ENCODE measurements at places on chromosomes 2 and 18.
A peak's percentile ranks its signal among the peaks of the same experiment; 100 is the strongest.

DNA sequence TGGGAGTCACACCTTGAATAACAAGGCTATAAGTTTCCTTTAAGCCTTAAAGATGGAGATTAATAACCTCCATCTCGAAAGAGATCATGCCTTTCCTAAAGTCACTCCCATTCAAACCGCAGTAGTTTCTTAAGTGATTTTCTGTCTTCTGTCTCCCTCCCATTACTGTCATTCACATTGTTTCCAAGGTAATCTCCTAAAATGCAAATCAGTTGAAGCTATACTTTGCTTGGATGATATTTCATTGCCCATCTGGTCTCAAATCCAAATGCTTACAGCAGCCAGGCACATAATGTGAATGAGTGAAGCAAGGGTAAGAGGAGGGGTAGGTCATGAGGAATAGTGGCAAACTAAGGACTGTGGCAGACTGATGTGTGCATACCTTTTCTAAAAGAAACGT lies 116.4 kb downstream of the CCDC141 start:
- DNase-seq, result no peak

- DNase-seq, result no peak
Measured at GRCh38 chr2:40321822-40322221, 130.1 kb downstream of the SLC8A1 start.

- no peak for DNase-seq
Measured at GRCh38 chr2:86319700-86320580, 17.5 kb downstream of the REEP1 start.

DNA sequence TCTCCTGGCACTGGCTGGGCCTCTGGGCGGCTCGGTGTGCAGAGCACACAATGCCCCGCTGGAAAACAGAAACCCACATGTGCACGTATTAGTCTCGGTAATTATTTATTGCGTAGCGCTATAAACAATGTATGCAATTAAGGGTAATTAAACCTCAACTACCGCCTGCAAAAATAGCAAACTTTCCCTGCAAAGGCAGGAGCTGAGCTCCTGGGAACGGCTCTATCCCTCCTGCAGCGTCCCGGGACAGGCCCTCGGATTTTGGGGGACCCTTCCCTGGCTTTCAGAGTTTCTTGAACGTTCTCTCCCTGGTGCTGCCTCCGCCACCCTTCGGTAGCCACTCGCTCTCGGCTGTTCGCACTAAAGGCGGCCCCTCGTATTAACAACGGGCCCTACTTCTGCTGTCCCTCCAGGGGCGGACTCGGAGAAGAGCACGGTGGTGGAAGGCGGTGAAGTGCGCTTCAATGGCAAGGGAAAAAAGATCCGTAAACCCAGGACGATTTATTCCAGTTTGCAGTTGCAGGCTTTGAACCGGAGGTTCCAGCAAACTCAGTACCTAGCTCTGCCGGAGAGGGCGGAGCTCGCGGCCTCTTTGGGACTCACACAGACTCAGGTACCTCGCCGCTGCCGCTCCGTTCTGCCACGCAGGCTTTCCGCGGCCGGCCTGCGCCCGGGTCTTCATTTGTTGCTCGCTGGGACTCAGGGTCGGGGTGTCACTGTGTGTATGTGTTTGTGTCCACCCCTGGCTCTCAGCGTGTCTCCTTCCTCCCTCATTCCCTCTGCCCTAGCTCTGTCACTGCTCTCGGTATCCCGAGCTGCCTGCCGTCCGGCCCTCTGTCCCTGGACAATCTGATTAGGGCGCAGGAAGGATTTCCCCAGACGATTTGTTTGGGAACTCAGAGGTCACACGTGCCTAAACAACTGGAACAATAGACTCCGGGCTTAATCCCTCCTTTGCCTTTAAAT lies 1.2 kb downstream of the DLX1 start:
- no peak for DNase-seq

DNA sequence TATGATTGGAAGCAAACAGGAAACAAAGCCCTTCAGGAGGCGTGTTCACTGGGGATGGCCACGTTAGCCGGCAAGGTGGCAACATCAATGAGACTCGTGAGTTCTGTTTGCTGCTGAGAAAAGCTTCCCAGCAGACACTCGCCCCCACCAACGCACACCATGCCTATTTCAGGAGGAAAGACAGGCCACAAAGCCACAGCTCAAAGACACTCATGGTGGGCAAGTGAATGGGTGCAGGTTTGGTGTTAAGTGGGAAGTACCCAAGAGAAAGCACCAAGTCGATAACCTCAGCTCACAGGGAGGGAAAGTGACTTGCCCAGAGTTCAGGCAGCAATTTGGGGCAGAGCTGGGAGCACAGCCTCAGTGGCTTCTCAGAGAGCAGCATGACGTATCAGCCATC lies 10.5 kb upstream of the MTERF4 start:
- DNase-seq, result no peak

GRCh38 chr2:12051831-12052230 lies 305.4 kb downstream of the LPIN1 start:
- peak; percentile 28 for DNase-seq

GRCh38 chr2:126736133-126736874 lies 80.3 kb downstream of the GYPC start:
- peak; percentile 24 for DNase-seq

DNA sequence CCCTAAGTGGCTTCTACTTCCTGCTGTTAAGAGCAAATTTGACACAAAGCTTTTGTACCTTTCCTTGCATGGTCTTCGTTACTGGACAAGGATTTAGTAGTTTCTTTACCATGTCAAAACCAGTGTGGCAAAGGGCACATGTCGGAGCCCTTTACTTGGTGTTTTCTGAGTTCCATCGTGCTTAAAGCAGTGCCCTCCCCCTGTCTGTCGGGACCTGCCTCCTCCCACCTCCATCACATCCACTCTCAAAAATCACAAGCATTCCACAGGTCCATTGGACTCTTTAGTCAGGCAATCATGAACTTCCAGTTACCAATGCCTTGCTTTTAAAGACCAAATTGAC lies 763 bp downstream of the CCDC141 start:
- no peak for DNase-seq

DNA sequence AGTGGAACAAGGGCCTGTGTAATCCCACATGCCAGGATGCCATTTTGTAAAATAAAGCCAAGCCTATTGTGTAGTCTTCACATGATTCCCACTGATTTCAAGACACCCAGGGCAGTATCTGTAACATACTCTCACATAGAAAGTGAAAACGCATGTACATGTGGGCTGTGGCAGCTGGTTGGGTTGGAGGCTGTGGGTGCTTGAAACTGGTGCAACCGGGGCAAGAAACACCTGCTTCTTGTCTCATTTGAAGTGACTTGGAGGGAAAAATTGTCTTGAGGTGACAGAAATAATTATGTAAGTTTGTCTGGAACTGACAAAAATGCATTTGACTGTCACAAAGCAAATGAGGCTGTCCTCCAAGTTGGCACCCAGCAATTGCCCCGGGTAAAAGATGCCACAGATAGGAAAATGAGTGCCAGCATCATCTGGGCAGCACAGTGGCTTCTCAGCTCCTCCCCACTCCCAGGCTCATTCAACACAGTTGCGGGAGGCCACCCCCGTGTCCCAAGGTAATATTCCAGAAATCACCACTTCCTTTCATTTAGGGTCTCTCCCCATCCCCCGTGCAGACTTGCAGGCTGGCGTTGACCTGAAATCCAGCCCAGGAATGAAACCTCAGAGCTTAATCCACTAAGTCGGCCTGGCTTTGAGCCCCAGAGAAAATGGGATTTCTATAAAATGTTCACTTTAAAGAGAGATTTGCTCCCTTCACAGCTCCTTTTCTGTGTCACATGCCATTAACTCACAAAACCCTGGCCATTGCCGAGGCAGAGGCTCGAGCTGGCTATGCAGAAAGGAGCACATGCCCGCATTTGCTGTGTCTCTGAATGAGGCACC lies 293.9 kb upstream of the PARD3B start:
- no peak for DNase-seq

- peak; percentile 83 for DNase-seq
Measured at GRCh38 chr2:136238286-136239078, 120.5 kb upstream of the CXCR4 start.

DNA sequence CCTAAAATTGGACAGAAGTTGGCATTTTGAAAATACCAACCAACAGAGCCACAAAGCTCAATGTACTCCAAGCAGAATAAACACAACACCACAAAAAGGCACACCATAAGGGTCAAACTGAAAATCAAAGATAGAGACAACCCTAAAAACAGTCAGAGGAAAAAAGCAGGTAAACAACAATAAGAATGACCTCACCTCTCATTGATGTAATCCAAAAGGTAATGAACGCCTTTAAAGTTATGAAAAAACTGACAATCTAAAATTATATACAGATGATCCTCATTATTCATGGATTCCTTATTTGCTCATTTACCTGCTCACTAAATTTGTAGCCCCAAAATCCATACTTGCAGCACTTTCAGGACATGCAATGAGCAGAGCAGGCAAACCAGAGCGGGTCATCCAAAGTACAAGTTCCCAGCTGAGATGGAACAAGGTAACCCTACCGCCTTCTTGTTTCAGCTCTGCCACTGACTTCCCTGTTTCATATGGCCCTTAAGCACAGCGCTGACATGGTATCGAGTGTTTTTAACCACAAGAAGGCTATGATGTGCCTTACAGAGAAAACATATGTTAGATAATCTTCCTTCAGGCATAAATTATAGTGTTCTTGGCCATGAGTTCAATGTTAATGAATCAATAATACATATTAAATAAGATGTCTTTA lies 17.0 kb downstream of the RTN4 start:
- no peak for DNase-seq

- no peak for DNase-seq
Measured at GRCh38 chr2:50620783-50621182, 411.1 kb downstream of the NRXN1 start.

DNA sequence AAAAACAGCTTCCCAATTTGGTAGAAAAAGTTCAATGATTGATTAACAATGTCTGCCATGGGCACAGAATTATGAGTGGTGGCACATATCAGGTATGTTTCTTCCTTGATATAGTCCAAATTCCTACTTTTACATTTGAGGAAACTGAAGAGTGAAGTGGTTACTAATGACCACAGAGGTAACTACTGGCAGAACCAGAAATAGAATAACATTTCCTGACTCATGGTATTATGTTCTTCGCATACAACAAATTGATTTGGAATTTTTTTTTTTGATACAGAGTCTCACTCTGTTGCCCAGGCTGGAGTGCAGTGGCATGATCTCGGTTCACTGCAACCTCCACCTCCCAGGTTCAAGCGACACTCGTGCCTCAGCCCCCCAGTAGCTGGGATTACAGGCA lies 6.0 kb upstream of the NFE2L2 start:
- no peak for DNase-seq

- DNase-seq, result peak; percentile 99
Measured at GRCh38 chr18:70421471-70422390, 132.9 kb downstream of the SOCS6 start.

DNA sequence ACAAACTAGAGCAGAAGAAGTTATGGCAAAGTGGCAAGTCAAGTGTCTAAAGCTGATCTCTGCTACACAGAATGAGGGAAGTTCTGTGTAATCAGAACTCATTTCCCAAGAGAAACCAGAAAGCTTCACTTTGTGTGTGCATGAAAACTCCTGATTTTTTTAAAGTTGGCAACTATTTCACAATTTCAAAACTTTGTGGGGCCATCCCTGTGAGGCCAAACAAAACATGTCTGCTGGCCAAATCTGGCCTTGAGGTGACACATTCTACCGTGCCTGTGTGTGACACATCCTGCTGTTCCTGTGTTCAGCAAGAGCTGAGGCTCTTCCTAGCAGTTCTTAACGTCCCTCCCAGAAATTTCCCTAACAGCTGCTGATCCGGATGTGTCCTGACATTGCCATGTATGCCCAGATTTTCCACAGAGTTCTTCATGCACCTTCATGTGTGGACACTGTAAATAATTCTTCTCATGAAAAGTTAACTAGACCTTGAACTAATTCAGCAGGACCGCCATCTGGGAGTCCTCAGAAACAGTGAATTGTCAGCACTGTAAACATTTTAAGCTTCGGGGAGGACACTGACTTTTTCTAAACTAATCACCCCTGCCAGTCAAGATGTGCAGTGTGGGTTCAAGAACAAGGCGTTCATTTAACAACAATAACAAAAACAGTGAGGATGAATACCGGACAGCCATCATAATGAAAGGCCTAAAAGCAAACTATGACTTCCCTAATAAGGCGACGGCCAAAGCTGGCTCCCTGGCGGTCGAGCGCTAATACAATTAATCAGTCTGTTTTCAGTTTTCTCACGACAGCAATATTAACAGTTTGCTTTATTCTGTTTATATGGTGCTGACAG lies 99.0 kb downstream of the PLEKHM3 start:
- DNase-seq, result peak; percentile 69

DNA sequence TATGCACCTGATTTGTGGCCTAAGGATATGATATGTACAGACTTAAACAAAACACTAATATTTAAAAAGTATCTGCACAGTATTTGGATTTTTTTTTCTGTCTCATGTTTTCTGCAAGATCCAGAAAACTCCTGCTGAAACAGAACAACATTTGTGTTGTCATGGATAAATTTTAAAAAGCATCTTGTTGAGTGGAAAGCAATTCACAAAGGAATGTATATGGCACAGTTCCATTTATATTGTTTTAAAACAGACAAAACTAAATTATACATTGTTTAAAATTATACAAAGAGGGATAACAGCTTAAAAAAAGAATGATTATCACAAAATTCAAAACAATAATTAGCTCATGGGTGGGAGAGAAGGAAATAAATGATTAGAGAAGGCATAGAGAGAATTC lies 193.5 kb downstream of the PPP1R1C start:
- DNase-seq, result no peak

DNA sequence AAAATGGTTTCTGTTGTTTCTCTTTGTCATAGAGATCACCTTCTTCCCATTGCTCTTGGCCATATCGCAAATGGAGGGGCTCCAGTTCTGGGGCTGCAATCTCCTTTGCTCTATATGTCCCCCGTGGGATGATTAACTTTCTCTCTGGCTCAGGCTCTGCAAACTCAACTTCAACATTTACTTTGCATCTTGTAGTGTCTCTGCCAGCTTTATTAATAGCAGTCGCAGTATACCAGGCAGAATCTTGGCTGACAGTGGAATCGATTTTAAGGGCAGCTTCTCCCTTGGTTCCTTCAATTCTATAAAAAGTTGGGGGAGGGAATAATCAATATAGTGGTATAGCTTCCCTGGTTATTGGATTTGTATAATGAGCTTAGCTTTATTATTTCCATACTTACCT lies 30.5 kb downstream of the TTN start:
- no peak for DNase-seq

GRCh38 chr18:49597157-49597931 lies 35.5 kb downstream of the LIPG start:
- DNase-seq, result peak; percentile 99

DNA sequence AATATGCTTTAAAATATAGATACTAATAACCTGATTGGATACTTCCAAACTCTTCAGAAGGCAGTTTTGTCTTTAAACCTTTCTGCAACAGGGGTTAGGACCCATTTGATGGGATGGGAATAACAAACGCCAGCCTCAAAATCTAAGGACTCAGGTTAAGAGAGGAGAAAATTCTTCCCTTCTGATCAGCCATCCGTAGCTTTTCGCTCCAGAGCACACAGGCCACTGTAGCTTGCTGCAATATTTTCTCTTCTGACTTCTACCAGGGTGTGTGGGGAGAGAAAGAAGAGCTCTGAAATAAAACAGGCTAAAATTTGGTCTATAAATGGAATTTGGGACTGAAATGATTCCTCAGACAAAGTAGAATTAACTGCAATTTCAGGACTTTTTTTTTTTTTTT lies 95.1 kb downstream of the ALPK2 start:
- DNase-seq, result no peak

- DNase-seq, result peak; percentile 51
Measured at GRCh38 chr2:216857131-216857550, 2.7 kb downstream of the TNP1 start.

GRCh38 chr2:174585657-174586252 lies 11.8 kb downstream of the WIPF1 start:
- DNase-seq, result no peak

Data from M059J (cell line).